ENCODE measurements at places on chromosomes 2 and 18. TPM values are rescaled to one million over a fixed set of nuclear protein-coding genes. Genes with fewer than 3 reads are reported as not detected.
A peak's percentile ranks its signal among the peaks of the same experiment; 100 is the strongest.

Gene HDHD2
- 15.7 TPM for total RNA-seq

Gene FSIP2
- 0.22 TPM for total RNA-seq

Gene TCF23
- total RNA-seq = not detected

Gene LRRC30
- not detected for total RNA-seq

Gene PDE1A
- total RNA-seq = 7.0 TPM

Gene BUB1
- 0.28 TPM for total RNA-seq

Gene NEB
- total RNA-seq = 61.1 TPM

DNA sequence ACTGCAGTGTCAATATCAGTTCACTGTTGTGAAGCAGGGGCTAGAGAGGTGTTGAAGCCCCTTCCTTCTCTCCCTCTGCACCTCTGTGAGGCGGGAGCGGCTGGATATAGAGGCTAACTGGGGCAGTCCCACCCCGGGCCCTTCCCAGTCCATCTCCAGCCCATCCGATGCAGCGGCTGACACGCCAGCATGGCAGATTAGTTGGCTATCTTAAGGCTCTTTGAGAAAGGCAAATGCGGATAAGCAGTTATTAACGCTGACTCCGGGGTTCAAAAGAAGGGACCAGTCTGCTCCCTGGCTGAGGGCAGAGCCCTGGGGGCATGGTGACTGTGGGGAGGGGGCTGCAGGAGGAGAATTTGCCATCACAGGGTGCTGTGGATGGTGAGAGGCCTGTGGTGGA is 76.6 kb downstream of the CELF4 start:
- H3K27ac ChIP-seq = no peak overlapping the region
- peaks cover 4% of the 10 kb centered on the region for H3K27me3 ChIP-seq
- no peaks in the 10 kb centered on the region for H3K4me1 ChIP-seq
- no peaks in the 10 kb centered on the region for H3K36me3 ChIP-seq

DNA sequence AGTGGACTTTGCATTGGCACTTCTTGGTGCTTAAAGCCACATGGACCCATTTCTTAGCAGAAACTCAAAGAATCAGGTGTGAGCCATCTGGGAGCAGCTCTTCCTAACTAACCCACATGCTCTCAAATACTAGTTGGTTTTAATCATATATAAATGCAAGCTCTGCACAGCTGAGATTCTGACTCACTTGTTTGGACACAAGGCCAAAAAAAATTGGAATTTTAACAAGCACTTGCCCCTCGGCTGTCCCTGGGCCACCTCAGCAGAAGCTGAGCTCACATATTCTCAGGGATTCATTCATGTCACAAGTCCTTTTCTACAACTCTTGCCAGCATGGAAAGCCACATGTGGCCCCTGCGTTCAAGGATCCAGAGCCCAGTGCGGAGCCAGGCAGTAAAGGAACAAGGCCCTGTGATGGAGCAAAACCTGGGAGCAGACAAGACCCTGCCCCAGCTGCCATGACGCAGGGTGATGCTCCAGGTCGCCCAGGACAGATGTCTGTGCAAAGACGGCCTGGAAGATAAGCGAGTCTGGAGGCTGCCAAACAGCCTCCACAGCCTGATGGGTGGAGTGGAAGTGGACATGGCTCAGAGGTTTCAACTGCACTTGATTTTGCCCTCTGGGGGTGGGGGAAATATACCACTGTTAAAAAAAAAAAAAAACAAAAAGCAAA is 266.5 kb downstream of the EIPR1 start:
- H3K4me1 ChIP-seq = no peaks in the 10 kb centered on the region
- DNase-seq = no peak
- H3K4me3 ChIP-seq = no peak overlapping the region
- no peaks in the 10 kb centered on the region for H3K36me3 ChIP-seq
- H3K27ac ChIP-seq = no peak overlapping the region

GRCh38 chr2:100212850-100213249 is 70.5 kb upstream of the AFF3 start:
- no peaks in the 10 kb centered on the region for H3K27me3 ChIP-seq
- no peaks in the 10 kb centered on the region for H3K36me3 ChIP-seq
- no peak overlapping the region for H3K4me3 ChIP-seq
- no peak for DNase-seq

DNA sequence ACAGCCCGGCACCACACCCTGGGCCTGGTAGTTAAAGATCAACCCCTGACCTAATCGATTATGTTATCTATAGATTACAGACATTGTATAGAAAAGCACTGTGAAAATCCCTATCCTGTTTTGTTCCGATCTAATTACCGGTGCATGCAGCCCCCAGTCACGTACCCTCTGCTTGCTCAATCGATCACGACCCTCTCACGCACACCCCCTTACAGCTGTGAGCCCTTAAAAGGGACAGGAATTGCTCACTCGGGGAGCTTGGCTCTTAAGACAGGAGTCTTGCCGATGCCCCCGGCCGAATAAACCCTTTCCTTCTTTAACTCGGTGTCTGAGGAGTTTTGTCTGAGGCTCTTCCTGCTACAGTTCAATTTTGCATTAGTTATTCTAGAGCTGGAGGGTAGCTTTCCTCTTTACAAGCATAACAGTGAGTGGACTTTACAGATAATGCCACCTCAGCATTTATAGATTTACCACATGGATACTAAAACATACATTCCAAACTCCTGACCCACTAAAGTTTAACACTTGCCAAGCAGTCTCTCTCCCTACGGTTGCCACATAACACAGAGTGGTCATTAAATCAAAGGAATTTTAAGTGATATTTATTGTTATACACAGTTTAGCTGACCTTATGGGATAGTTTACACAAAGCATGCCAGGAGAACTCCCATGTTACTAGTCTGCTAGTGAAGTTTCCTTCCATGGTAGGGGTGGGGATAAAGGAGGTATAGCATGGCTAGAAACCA is 101.0 kb downstream of the EVA1A start:
- no peaks in the 10 kb centered on the region for H3K36me3 ChIP-seq
- H3K4me1 ChIP-seq = no peaks in the 10 kb centered on the region
- DNase-seq = no peak
- H3K27me3 ChIP-seq = no peaks in the 10 kb centered on the region
- H3K4me3 ChIP-seq = no peak overlapping the region

GRCh38 chr2:237411683-237412423 is 2.1 kb downstream of the COL6A3 start:
- H3K4me3 ChIP-seq = peak overlapping the region; percentile 39
- H3K27ac ChIP-seq = peak overlapping the region; percentile 83
- peaks cover 15% of the 10 kb centered on the region for H3K4me1 ChIP-seq
- no peak for DNase-seq
- H3K27me3 ChIP-seq = no peaks in the 10 kb centered on the region

- H3K36me3 ChIP-seq = no peaks in the 10 kb centered on the region
- H3K4me1 ChIP-seq = no peaks in the 10 kb centered on the region
- H3K4me3 ChIP-seq = no peak overlapping the region
- no peaks in the 10 kb centered on the region for H3K27me3 ChIP-seq
- no peak overlapping the region for H3K27ac ChIP-seq
Observed at GRCh38 chr2:129812071-129812470, 167.4 kb upstream of the RAB6C start.

DNA sequence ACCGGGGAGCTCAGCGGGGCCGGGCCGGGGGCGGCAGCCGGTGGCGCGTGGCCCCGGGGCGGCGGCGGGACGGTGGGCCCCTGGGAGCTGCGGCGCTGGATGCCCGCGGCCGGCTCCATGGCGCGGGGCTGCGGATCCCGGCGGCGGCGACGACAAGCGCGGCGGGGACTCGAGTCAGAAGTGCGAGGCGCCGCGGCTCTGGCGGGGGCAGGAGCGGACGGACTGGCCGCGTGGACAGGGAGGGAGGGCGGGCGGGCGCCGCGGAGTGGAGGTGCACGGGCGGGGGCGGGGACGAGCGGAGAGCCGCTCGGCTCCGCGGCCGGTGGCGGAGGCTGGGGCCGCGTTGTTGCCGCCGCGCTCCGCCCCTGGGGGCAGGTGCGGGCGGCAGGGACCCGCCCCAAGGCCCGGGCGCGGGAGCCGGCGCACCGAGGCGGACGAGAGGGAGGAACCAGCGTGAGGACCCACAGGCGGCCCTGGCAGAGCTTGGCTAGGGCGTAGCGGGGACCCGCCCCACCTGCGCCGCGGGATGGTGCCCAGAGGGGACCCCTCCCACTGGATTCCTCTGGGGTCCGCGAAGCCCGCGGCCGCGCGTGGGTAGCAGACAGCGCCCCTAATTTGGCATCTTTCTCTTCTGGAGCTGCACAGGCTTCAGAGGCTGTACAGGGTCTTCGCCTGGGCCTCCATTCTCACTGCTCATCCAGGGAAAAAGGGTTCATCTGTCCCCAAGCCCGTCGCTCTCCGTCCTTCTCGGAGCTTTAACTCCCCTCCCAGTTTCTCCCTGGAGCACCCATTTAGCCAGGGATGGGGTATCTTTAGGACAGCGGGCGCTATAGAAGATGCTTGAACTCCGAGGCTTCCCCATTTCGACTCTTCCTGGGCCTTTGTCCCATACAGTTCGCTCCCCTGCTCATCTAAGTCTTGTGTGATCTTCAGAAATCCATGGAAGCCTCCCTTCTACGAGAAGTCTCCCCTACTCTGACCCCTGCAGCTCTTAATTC is at the start of gene TMEM163:
Gene TMEM163, minus strand, starts transcription at position 184 of the 998 bp plus-strand sequence.
- no peak for DNase-seq
- peak within 1 kb of the TSS; percentile 36 for H3K27ac ChIP-seq
- no peaks in the 10 kb centered on the region for H3K4me1 ChIP-seq
- H3K36me3 ChIP-seq = no peaks in the 10 kb centered on the region

DNA sequence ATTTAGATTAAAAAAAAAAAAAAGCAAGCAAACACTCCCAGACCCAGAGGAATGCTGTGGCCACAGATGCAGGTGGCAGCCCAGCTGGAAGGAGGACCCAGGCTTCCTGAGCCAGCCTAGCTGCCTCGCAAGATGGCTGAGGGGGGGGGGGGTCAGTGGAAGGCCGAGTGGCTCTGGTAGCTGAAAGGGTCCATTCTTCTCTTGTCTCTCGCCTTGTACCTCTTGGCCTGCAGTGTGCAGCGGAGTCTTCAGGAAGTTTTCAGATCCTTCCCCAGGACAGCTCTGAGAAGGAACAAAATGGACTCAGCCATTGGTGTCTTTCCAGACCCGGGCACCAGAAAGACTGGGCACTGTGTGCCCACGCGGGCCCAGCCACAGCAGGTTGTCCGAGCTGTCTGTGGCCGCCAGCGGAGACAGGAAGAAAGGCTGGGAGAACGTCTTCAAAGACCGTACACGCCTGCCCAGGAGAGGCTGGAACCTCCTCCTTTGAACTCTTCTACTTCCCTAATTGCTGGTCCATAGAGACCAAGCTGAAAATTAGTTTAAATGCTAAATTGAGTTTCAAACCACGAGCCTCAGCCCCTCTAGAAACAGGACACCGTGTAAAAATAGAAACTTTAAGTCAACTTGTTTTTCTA is 21.3 kb downstream of the APCDD1 start:
- DNase-seq = no peak
- no peak overlapping the region for H3K4me3 ChIP-seq
- H3K36me3 ChIP-seq = peaks cover 16% of the 10 kb centered on the region
- no peaks in the 10 kb centered on the region for H3K27me3 ChIP-seq

- no peaks in the 10 kb centered on the region for H3K27me3 ChIP-seq
- H3K27ac ChIP-seq = no peak overlapping the region
- no peaks in the 10 kb centered on the region for H3K36me3 ChIP-seq
- H3K4me1 ChIP-seq = no peaks in the 10 kb centered on the region
- no peak for DNase-seq
Observed at GRCh38 chr2:106343274-106343673, 124.9 kb downstream of the RGPD3 start.

GRCh38 chr2:223735035-223735640 is 102.2 kb downstream of the AP1S3 start:
- no peak overlapping the region for H3K27ac ChIP-seq
- H3K4me1 ChIP-seq = peaks cover 12% of the 10 kb centered on the region
- H3K27me3 ChIP-seq = no peaks in the 10 kb centered on the region
- H3K36me3 ChIP-seq = no peaks in the 10 kb centered on the region
- no peak overlapping the region for H3K4me3 ChIP-seq
- DNase-seq = no peak

Measured in right atrium auricular region (tissue), 2 donors.